Hair follicular keratinocyte (primary cell): ENCODE measurements at places on chromosomes 1 and 21. TPM values are rescaled to one million over a fixed set of nuclear protein-coding genes. Genes with fewer than 3 reads are reported as not detected.

PCP4 gene
- not detected in 2 replicates for total RNA-seq

OR10J1 gene
- total RNA-seq = not detected in 2 replicates

TEDDM1 gene
- total RNA-seq = not detected in 2 replicates

RNF11 gene
- total RNA-seq = 39.9 and 50.1 TPM in 2 replicates

KCNT2 gene
- 0.08 TPM in 1 of 2 replicates, not detected in the other for total RNA-seq

VWA5B1 gene
- total RNA-seq = not detected in 2 replicates

GNAI3 gene
- total RNA-seq = 11.3 and 11.6 TPM in 2 replicates

AADACL3 gene
- total RNA-seq = not detected in 2 replicates

MROH7 gene
- 0.04 TPM in 1 of 2 replicates, not detected in the other for total RNA-seq

RPE65 gene
- total RNA-seq = not detected in 2 replicates

HAO2 gene
- total RNA-seq = not detected in 2 replicates

NTMT2 gene
- not detected in 2 replicates for total RNA-seq

TACSTD2 gene
- total RNA-seq = 45.0 and 54.6 TPM in 2 replicates

EGLN1 gene
- 14.0 and 14.5 TPM in 2 replicates for total RNA-seq

COL11A1 gene
- 6.1 and 12.1 TPM in 2 replicates for total RNA-seq

CTSE gene
- total RNA-seq = 0.08 and 0.34 TPM in 2 replicates

SPATA45 gene
- not detected in 2 replicates for total RNA-seq

PADI1 gene
- 0.39 TPM in 1 of 2 replicates, not detected in the other for total RNA-seq

FALEC gene
- not detected in 2 replicates for total RNA-seq
